ENCODE measurements at places on chromosomes 11 and 22. TPM values are rescaled to one million over a fixed set of nuclear protein-coding genes. Genes with fewer than 3 reads are reported as not detected.

Gene CAVIN3
- total RNA-seq, result 34.0 TPM

Gene CDCA5
- total RNA-seq, result 75.2 TPM

Gene MMP27
- not detected for total RNA-seq

Gene ENTHD1
- not detected for total RNA-seq

Gene TRPM5
- total RNA-seq, result not detected

Gene PHOX2A
- not detected for total RNA-seq

Gene SCGB1A1
- total RNA-seq, result not detected

Gene MS4A15
- not detected for total RNA-seq

Gene SHANK3
- 5.4 TPM for total RNA-seq

Gene RIBC2
- total RNA-seq, result 2.5 TPM

Gene VPS51
- 54.5 TPM for total RNA-seq

Gene LRRC32
- total RNA-seq, result 0.16 TPM

Gene NCAPH2
- total RNA-seq, result 35.7 TPM

Gene OR51B5
- total RNA-seq, result not detected

Gene THRSP
- total RNA-seq, result not detected

Gene FAU
- total RNA-seq, result 908 TPM

Gene HBD
- not detected for total RNA-seq

Gene OR2AT4
- total RNA-seq, result 0.01 TPM

Gene PDGFB
- 4.5 TPM for total RNA-seq

Gene OSBPL5
- 7.0 TPM for total RNA-seq

Gene FREY1
- total RNA-seq, result 0.66 TPM

Gene DGCR6
- 1.6 TPM for total RNA-seq

Gene THY1
- 20.1 TPM for total RNA-seq

Gene OR2D2
- not detected for total RNA-seq

Gene SLC1A2
- 0.02 TPM for total RNA-seq

Gene ZBTB16
- total RNA-seq, result not detected

Gene PATE2
- total RNA-seq, result not detected

Gene RIMBP3C
- 0.23 TPM for total RNA-seq

Gene LDHAL6A
- total RNA-seq, result not detected

Gene APOBEC3A
- total RNA-seq, result not detected

Gene DCDC1
- 0.71 TPM for total RNA-seq

Gene OR4D5
- not detected for total RNA-seq

Gene MOGAT2
- total RNA-seq, result 0.05 TPM

Gene CDC42EP2
- total RNA-seq, result 14.5 TPM

Gene APOBEC3H
- not detected for total RNA-seq

Gene EIF3M
- 462 TPM for total RNA-seq

Gene UBTFL1
- not detected for total RNA-seq

Gene SPI1
- not detected for total RNA-seq

Gene CCDC15
- 0.54 TPM for total RNA-seq

Gene MS4A4E
- total RNA-seq, result not detected

Gene TRIM66
- total RNA-seq, result 2.8 TPM

Gene KRTAP5-7
- total RNA-seq, result not detected

Gene PATE4
- not detected for total RNA-seq

Gene GDPD4
- total RNA-seq, result not detected
